Stimulated activated CD4-positive, alpha-beta T cell treated with anti-CD3 and anti-CD28 coated beads, Interleukin-1b, Interleukin-23, amount 100 ng/mL, for 4 hours (primary cell): ENCODE measurements at places on chromosomes 16 and 17.
A peak's percentile ranks its signal among the peaks of the same experiment; 100 is the strongest.

DNA sequence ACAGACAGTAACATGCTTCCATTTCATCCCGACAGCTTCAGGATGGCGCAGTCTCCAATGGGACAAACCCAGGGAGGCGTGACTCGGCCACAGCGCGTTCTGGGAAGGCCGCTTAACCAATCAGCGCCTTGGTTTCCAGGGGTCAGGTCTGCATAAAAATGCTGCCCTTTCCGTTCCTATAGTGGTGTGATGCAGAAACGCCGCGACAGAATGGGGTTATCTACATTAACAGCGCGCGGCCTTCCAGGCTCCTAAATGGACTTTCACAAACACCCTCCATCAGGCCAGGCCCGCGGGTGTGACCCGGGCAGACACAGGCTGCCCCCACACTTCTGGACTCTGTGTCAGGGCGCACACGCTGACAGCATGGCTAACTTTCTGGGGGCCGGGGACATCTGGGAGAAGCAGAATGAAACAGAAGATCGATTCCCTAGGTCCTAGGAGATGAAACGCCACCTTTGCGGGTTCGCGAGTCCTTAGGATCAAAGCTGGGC, 792 bp downstream of the TMEM231 start:
- DNase-seq, result no peak

DNA sequence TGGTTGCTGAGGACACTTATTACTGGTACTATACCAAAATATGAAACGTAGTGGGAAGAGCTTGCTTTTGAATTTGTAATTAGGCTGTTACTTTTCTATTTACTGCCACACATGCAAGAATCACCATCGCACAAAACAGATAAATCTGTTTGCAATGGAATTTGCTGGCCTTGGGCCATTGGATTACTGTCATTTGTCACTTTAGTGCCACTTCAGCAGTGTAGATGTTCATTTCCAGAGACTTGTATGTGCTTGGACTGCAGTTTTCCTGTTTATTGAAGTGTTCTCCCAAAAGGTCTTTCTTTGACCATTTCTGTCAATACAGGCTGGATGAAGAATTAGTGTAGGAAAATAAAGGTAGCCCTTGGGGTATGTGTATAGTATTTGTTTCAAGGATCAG, 4.5 kb downstream of the USP10 start:
- DNase-seq, result no peak

DNA sequence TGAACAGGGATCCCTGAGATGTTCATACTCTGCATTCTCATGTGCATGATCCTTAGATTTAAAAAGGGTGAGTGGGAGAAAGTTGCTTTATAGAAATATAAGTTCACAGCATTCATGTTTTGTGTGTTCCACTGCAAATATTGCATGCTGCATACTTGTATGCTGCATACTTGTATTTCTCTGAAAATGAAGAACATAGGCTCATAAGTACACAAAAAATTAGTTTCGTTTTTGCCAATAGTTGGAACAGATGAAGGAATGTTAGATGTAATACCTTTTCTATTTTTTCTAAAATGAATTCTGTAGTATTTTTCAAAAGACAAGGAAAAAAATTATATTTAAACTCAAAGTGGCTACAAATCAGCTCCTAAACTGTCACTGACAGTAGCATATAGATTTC, 79.0 kb downstream of the NFAT5 start:
- DNase-seq, result no peak

DNA sequence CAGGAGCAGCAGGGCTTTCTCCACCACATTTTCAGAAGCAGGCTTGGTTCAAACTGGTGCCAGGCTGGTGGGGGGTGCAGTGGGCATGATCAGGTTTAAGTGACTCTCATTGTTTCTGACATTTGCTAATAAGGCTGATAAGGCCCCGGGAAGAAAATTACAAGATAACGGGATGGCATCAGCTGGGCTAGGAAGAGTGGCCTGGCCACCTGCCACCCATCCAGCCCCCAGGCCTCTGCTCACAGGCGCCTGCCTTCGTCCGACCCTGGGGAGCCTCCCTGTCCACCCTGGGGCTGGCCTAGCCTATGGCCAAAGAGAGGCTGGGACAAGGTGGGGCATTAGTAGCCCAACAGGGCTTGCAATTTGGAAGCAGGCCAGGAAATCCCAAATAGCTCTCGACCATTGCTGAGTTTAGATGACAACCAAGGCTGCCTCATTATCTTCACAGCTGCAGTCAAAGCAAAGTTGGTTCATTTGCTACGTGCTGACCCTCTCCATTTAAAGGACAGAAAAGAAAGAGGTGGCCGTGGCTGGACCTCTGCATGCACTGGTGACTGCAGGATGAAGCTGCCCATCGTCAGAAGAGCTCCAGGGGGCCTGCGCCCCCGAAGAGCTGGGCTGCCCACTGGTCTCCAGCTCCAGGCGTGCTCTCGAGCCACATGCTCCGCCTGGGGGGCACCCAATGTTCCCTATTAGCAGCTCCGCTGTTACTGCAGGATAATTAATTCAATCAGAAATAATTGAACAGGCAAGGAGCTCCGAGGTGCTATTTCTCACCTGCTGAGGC, 44.9 kb downstream of the PEMT start:
- no peak for DNase-seq

DNA sequence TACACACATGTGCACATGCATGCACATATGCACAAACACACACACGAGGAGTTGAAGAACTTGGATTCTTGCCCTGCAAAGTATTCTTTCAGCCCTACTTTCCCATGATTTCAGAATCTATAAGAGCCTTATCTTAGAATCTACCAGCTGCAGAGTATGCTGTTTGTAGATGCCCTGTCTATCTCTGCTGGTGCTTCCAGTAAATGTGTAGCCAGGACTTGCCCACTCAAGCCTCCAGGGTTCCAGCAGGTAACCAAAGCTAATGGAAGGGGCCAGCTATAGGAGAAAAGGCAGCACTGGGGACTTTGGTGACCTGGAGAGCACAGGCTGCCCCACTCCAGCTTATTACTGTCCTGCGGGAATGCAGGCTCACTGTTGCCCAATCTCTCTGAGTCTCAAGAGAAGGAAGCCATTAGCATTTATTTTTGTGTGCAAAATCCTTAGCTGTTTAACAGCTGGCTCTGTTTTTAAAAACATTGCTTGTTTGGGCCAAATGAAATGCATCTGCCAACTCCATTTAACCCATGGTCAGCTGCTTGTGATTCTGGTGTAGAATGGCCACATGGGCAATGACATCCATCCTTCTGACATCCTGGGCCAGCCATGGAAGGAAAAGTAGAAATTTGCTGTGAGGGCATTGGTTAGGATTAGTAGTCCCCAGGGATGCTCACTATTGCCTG, 28.6 kb upstream of the XYLT1 start:
- DNase-seq, result no peak

DNA sequence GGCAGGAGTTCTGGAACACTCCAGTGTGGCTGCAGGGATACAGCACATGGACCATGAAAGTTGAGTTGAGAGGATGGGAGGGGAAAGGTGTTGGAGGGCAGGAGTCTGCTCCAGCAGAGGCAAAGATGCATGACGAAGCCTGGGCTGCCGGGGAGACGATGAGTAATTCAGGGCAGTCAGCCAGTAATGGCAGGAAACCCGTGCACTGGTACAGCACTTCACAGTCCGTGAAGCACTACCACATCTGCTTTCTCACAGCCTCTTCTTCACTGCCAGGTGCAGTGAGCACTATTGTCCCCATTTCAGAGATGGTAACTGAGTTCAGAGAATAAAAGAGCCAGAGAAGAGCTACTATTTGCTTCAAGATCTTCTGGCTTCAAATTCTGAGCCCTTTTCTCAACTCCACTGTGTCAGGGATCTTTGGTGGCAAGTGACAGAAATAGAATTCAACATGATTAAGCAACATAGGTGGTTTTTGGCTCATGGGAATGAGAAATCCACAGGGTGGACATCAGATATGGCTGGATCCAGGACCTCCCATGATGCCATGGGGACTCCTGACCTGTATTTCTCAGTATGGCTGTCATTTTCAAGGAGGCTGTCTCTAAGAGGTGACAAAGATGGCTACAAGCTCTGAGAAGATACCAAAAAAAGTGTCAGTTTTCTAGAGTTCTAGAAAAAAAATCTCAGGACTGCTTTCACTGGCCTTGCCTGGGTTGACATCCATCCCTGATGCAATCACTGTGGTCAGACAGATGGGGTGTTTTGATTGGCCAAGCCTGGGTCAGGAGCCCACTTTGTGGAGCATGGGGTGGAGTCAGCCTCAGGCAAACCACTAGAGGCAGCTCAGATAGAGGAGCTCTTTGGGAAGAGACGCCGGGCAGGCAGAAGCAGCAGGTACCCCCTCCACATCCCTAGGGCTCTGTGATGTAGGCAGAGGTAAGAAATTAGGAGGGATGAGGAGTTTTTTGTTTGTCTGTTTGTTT, 24.7 kb downstream of the IL21R start:
- peak; percentile 55 for DNase-seq

DNA sequence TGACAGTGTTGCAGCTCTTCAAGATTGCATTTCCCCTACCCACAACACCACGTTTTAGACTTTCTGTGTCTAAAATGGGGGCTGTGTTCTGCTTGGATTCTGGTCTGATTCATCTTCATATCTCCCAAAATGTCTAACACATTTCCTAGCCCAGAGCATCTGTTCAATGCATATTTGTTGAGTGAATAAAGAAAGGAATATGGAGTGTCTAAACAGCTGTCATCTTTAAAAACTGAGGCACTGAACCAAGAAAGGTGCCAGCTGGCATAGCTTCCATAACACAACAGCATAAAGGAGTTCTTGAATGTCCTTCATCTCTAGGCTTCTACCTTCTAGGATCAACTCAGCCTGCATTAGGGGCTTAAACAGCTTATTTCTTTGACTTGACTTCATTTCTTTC, 67.4 kb downstream of the CDH11 start:
- no peak for DNase-seq

- DNase-seq, result no peak
Observed at GRCh38 chr16:71537643-71538042, 11.4 kb downstream of the CHST4 start.

DNA sequence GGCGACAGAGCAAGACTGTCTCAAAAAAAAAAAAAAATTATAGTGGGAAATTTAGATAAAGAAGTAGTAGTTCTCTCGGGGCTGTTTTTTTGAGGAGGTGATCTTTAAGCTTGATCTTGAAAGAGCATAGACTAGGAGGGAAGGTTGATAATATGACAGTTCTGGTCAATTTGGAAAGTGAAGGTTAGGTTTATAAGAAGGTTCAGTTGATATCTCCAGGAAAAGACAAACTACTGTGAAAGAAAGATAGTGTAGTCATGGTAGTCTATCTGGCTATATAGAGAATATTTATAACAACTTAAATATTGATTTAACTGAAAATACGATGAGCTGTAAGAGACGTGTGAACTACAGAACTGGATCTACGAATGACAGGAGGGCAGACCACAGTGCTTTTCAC, 3.1 kb downstream of the ATF7IP2 start:
- DNase-seq, result no peak

- no peak for DNase-seq
Observed at GRCh38 chr16:55779402-55780094, 53.3 kb downstream of the CES1 start.

DNA sequence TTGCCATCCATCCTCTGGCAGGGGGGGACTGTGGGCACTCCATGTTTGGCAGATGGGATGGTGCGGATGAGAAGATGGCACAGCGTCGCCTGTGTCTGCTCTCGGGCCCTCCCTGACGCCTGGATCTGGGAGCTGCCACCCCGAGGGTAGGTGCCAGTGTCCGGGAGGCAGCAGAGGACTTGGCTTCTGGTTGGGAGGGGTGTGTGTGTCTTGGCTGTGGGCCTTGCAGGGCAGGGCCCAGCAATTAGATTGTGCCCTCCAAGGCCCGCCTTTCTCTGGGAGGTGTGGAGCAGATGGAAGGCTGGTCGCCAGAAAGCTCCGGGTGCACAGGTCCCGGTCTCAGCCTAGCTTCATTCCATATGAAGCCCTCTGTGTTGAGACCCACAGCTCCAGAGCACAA, 1.4 kb downstream of the RAP1GAP2 start:
- DNase-seq, result no peak

DNA sequence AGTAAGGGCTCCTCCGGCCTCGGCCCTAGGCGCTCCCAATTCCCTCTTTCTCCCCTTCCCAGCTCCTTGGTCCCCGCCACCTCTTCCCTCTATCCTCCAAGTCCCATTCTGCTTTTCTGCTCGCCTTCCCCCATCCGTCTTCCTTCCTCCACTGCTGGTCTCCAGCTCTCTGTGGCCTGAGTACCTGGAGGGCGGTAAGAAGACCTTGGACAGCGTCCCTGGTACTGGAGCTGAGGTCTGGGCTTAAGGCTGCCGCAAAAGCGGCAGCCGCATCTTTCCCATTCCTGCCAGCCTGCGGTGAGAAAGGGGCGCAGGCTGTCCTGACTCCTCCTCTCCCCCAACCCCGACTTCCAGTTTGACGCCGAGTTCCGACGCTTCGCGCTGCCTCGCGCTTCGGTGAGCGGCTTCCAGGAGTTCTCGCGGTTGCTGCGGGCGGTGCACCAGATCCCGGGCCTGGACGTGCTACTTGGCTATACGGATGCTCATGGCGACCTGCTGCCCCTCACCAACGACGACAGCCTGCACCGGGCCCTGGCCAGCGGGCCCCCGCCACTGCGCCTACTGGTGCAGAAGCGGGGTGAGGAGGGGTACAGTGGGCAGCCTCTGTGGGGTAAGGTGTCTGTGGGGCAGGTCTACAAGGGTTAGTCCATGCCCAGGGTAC, 471 bp downstream of the PARD6A start:
- DNase-seq, result no peak

DNA sequence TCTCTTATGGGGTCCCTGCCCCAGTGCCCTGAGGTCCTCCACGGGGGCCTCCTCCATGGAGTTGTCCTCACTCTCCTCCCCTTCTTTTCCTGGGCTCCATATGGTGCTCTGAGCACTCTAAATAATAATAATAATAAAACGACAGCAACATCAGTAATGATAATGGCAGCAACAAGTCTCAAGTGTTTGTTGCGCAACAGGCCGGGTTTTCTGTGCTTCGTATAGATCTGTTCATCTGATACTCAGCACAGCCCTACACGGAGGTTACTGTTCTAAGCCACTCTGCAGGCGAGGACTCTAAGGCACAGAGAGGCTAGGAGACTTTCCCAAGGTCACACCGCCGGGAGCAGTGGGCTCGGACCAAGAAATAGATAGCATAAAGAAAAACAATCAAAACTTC, 13.7 kb downstream of the CIBAR2 start:
- no peak for DNase-seq

- no peak for DNase-seq
Observed at GRCh38 chr17:34221411-34221810, 33.7 kb upstream of the CCL2 start.

DNA sequence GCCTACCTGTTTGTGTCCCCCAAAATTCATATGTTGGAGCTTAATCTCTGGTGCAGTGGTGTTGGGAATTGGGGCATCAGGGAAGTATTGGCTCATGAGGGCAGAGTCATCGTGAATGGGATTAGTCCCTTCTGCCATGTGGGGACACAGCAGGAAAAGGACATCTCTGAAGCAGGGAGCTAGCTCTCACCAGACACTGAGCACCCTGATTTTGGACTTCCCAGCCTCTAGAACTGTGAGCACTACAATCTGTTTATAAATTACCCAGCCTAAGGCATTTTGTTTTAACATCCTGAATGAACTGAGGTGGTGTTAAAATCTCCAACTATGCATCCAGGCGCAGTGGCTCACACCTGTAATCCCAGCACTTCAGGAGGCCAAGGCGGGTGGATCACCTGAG, 206.0 kb downstream of the SEC14L1 start:
- no peak for DNase-seq
